ENCODE measurements at places on chromosomes 4 and X.

- DNase-seq: no peak
Observed at GRCh38 chr4:19838858-19839257, 412.8 kb upstream of the SLIT2 start.

GRCh38 chr4:56701161-56701480 lies 20.0 kb upstream of the HOPX start:
- no peak for DNase-seq

GRCh38 chr4:16129336-16129735 lies 45.5 kb upstream of the PROM1 start:
- no peak for DNase-seq

- DNase-seq: no peak
Observed at GRCh38 chr4:48792348-48793006, 12.4 kb upstream of the FRYL start.

- peak; percentile 65 for DNase-seq
Observed at GRCh38 chr4:147732518-147733235, 789 bp downstream of the ARHGAP10 start.

GRCh38 chrX:16946361-16946964 lies at the start of gene REPS2:
TSS of gene REPS2 (plus strand) at chrX:16946658. CDS start at chrX:16946862, 204 bp downstream.
- DNase-seq: peak; percentile 86

DNA sequence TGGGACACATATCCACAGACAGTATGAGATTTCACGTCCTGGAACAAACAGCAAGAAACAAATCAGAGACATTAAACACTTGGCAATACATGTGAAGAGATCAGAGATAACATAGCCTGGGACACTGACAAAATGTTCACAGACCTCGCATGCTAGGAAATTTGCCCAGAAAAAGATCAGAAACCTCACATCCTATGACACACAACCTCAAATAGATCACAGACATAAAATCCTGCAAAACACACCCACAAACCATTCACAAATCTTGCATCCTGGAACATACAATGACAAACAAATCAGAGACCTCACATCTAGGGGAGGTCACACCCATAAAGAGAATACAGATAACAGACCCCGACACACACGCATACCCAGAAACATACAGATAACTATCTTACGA lies 18.0 kb downstream of the SUV39H1 start:
- DNase-seq: no peak

GRCh38 chrX:119529345-119530276 lies 35.6 kb downstream of the STEEP1 start:
- DNase-seq: peak; percentile 29

- no peak for DNase-seq
Observed at GRCh38 chrX:136431625-136432024, 56.1 kb upstream of the BRS3 start.

Data from right hindlimb (tissue), 1 donor.